ENCODE measurements at places on chromosomes 1 and 21. TPM values are rescaled to one million over a fixed set of nuclear protein-coding genes. Genes with fewer than 3 reads are reported as not detected.

DMBX1 gene
- not detected for total RNA-seq

OR2C3 gene
- total RNA-seq, result not detected

CA6 gene
- total RNA-seq, result not detected

OR2T29 gene
- not detected for total RNA-seq

MANEAL gene
- 1.5 TPM for total RNA-seq

COL16A1 gene
- 50.3 TPM for total RNA-seq

SAMD13 gene
- total RNA-seq, result 2.0 TPM

LHX8 gene
- total RNA-seq, result not detected

A3GALT2 gene
- not detected for total RNA-seq

ANKRD35 gene
- total RNA-seq, result 2.3 TPM

GRCh38 chr1:56972976-56973375, 7.2 kb upstream of the C8B start:
- DNase-seq, result no peak

DNA sequence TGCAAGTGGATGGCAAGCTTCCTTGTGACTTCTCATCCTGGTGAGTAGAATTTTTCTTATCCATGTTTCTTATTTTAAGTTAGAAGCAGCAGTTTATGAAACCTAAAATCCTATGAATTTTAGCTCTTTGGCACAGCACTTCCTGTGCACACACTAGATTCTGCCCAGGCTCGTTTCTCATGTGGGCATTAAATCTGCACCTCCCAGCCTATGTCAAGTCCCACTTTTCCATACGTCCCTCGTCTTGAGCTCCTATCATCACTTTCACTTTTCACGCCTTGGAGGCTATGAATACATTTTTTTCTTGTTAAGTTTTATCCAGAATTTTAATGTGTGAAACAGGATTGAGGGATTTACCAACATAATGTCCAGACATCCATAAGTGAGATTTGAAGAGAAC, 142.1 kb downstream of the MRPS6 start:
- DNase-seq, result no peak

DNA sequence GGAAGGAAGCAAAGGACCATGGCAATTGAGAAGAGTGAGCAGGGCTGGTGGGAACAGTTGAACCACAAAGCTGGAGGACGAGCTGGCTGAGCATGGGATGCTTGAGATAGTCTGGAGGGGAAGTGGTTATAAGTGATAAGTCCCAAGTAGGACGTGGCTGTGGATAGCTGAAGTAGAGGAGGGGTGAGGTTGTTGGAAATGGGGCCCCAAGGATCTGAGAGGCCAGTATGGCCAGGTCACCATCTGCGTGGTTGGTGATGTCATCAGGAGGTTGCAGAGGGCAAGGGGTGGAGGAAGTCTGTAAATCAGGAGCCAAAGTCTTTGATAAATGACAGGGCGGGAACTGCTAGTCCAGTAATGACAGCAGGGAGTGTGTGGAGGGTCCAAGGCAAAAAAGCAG, 11.0 kb upstream of the REN start:
- DNase-seq, result no peak

GRCh38 chr1:64212031-64212430, 8.6 kb downstream of the UBE2U start:
- no peak for DNase-seq

DNA sequence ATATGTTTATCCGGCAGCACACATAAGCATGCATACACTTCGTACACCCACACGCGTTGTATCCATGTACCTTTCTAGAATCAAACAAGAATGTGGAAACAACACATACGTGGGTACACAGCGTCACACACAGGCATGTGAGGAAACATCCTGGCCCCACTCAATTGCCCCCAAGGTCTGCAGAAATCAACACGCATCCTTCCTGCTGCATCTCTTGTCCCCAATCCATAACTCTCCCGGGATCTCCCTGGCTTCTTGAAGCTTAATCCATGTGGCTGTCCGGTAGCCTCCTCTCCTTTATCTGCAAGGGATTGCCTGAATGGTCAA, 5.5 kb upstream of the TBX15 start:
- no peak for DNase-seq

DNA sequence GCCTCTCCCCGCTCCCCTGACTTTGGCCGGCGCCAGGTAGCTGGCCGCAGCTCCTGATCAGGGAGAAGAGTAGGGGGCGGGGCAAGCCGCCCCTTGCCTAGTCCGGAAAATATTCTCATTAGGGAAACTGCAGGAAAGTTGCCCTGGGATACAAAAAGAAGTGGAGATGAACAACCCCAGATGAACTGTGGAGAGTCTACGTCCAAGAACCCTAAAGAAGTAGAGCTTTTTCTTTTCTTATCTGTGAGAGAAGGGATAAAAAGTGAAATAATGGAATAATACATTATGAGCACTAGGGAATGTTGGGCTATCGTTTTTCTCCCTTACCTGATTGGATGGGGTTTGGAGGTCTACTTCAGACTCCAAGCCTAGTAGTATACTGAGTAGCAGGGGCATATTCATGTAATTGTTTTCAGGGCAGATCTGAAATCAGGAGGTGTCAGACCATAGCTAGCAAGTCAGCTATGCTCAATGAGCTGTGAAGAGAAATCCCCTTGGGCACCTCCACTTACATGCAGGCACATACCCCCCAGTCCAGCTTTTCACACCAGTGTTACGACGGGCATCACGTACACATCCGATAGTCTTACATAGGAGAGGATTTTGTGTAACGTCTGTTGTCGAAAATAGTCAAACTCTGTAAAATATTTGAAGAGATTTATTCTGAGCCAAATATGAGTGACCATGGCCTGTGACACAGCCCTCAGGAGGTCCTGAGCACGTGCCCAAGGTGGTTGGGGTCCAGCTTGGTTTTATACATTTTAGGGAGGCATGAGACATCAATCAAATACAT, 1.7 kb upstream of the DUSP10 start:
- no peak for DNase-seq

DNA sequence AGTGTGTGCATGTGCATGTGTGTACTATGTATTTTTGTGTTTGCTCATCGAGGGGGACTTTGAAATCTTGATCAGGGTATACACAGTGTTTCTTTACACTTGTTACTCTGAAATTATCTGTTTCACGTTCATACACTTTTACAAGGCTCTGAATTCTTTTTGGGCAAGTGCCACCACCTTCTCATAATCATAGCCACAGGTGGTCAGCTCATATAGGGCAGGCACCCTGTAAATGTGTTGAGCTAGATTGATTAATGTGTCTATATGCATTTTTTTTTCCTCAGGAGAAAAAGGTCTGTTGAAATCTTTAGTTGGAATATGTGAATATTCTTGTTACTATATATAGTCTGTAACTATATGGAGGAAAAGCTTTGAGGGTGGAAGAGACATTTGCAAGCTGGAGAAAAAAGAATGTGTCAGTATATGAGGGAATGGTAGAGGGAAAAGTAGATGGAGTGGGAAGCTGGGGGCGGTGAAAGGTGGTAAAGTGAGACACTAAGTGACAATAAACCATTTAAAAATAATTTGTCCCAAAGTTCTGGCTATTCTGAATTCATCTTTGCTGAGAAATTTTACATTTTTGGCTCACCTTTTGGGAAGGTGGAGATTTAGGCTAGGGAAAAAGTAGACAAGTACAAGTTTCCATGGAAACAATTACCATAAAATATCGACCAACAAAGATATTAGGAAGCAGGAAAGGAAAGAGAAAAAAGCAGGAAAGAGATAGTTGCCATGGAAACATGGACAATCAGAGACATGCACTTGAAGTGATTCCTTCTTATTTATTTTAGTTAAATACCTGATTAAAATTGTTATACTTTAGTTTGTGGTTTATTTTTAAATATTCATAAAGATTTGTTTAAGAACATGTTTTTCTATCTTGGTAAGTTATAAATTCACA, 277.5 kb downstream of the PDE4B start:
- DNase-seq, result no peak

DNA sequence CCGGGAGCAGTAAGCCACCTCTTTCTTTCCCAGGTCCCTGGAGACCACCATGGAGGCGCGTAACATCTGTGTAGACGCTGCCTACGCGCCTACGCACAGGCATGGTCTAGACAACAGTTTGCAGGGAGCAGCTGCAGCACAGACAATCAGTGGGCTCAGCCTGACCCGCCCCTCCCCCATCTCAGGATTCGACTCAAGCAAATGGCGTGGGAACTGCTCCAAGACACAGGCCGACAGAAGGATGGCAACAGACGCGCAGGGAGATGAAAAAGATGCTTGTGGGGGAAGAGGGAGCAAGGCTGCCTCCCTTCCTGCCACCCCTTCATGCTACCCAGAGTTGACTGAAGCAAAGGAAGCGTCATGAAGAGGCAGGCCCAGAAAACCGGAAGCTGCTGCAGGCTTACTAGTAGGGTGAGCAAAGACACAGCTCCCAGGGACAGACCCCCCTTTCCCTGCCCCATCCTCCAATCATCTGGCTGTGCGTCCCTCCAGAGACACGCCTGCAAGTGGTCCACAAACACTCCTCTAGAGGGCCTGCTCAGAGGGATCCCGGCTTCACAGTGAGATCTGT, 19.5 kb downstream of the STK40 start:
- DNase-seq, result peak; percentile 80

DNA sequence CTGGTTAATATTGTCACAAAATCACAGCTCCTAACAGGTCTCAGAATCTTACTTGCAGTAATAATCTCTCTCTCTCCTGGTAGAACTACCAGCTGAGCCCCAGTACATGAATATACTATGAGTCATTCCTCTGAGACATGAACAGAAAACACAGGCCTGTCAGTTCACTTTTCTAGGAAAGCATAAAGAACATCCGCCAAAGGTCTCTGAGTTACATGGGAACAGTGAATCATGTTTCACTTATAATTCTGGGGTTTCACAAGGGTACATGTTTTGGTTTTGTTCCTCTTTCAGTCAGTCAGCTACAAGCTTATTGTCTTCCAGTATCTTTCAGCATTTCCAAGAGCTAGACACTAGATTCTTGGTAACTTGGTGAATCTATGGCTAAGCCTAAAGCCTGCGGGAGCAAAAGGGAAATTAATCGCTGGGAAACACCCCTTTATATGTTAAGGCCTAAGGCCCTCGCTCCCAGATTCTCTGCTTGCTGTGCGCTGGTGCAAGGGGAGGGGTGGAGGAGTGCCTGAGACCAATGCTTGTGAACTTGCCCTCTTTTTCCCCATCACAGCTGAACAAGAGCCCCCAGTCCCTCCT, 31.7 kb downstream of the IFNGR2 start:
- no peak for DNase-seq

DNA sequence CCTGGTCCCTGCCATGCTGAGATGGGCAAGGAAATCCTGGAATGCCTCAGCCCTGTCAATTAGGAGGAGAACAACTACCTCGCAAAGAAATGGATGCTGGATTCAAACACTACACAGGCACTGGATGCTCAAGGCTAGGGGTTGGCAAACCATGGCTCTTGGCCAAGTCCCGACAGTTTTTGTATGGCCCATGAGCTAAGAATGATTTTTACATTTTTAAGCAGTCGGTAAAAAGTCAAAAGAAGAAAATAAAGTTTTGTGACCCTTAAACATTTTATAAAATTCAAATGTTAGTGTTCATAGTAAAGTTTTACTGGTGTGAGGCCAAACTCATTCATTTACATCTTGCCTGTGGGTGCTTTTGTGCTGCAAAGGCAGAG, 6.5 kb downstream of the CDK18 start:
- no peak for DNase-seq

DNA sequence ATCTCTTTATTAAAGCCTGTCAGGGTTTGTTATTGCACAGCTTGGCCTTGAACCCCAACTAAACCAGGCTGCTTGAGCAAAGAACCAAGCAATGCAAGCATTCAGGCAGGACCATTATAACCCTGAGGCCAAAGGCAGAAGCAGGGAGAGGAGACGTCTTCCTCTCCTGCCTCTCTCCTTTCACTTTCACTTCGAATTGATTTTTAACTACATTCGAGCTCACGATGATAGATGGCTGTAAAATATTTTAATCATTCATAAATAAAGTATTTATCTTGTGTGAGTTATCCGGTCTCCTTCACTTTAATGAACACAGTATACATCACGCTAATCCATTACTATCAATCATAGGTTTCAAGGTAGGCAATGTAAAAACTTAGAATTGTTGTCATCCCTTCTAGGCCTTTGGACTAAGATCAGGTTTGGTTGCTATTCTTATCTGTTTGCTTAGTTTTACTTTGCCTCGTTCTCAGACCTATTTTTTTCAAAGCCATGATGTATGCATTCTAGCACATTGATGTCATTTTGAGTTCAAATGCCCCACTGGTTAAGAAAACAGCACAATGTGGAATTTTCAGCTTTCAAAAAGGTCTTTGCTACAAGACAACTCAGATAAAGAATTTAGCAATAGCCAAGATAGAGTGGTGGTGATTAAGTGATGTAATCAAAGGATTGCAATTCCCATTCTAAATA, 480.2 kb upstream of the RUNX1 start:
- no peak for DNase-seq

GRCh38 chr1:18419845-18420184, 60.9 kb upstream of the KLHDC7A start:
- no peak for DNase-seq

DNA sequence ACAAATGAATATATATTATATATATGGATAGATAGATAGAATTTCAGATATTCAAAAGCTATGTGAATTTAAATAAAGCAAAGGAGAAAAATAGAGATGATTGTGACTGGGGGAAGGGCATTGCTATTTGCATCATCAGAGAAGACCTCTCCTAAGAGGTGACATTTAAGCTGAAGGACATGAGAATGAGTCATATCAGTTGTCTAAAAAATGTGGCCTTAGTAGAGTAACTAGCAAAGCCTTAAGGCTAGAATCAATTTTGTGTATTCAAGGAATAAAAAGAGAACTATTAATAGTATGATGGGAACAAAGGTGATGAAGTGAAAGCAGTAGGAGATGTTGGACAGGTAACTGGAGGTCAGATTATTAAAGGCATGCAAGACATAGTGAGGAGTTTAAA, 34.8 kb upstream of the SLC35F3 start:
- no peak for DNase-seq

DNA sequence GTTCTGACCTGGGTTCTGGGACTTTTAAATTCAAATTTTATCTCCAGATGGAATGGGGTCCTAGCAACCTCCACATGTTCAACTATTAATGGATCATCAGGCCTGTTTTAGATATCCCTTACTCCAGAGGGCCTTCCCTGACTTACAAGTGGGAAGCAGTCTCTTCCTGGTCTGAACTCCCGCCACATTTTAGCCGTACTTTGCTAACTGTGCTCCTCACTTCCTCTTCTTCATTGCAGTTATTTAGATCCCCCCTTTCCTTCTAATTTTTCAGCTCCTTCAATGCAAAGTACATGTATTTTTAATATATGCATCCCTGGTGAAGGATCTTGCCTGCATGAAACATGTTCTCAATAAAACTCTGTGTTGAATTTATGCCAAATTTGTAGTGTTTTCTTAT, 3.7 kb downstream of the CD1A start:
- DNase-seq, result no peak

- no peak for DNase-seq
Observed at GRCh38 chr1:7885513-7886404, 32.9 kb upstream of the UTS2 start.

GRCh38 chr1:162372159-162373071, 4.2 kb downstream of the SPATA46 start:
- no peak for DNase-seq
